ENCODE measurements at places on chromosomes 1 and 21.

DNA sequence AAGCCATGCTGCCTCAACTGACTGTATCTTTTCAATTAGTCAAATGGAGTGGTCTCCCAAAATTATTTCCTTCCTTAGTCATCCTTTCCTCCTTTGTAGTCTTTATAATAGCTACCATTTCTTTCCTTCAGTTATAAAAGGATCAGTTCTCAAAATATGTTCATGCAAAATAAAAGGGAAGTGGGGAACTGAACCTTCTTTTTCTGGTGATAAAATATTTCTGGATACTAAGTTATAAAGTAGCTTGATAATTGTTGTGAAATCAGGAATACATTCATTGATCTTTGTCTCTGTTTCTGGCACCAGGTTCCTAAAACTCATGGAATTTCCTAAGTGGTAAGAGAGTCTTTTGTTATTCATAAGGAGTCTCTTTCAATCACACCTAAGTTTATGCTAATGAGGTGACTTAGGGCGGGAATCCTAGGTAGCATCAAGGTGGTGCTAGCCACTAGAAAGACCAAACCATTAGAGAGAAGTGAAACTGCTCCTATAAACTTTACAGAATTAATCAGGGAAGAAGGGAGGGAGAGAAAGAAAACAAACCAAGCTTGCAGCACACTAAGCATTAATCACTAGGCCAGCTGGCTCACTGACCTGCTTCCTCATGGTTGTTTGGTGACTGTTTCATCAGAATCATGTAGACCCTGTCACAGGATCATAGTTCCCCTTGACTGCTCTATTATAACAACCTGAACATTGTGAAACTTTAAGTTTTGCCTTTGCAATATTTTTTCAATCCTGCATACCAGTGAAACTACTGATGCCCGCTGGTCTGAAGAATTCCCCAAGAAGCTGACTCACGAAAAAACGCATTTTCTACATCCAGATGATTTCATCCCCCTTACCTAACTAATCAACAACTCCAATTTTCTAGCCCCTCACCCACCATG lies 161.6 kb upstream of the PTBP2 start:
- DNase-seq: no peak

GRCh38 chr1:93844262-93845045 lies 34.6 kb downstream of the DNTTIP2 start:
- DNase-seq: no peak

DNA sequence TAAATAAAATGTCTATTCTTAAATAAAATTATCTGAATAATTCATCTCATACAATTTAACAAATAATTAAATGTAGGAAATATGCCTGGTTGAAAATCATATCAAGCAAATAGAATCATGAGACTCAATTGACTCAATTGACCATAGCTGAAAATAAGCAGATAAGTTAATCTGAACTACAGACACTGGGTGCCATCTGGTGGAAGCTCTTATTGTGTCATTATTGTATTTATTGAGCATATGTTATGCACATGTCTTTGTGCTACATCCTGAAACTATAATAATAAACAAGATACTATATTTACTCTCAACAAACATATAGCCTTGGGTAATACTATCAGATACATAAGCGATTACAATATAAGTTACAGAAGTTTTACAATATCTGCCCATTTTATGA lies 41.0 kb downstream of the BRINP3 start:
- no peak for DNase-seq

DNA sequence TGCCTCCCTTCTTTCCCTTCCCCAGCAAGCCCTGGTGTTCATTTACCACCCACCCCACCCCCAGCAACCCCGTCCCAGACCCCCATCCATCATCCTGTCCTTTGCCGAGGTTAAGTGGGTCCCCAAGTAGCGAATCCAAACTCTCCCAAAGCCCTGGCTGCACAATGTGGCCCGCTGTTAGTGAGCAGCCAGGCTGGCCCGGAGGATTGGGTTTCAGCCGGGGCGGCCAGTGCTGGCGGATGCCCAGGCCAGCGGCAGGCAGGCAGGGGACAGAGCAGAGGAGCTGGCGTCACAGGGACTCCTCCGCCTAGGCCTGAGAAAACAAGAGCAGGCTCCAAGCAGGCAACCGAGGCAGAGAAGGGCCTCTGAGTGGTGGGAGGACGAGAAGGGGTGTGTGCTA lies 61.4 kb downstream of the EPHB2 start:
- DNase-seq: no peak

GRCh38 chr1:3024019-3024418 lies 2.8 kb downstream of the ACTRT2 start:
- DNase-seq: no peak

DNA sequence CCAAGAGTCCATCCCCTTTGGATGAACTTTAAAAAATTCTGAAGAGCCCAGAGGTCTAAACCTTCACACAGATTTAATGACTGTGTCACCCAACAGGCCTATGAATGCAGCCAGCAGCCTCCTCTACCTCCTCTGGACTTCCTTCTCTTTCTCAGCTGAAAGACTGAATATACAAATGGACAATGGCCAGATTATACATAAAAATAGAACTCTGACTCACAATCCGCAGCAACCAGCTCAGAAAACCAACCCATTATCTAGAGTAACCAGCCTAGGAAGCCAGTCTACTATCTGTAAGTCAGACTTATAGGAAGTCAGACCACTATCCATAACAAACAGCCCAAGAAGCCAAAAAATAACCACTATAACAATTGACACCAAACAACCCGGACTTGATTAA lies 224.5 kb downstream of the ASTN1 start:
- DNase-seq: no peak

DNA sequence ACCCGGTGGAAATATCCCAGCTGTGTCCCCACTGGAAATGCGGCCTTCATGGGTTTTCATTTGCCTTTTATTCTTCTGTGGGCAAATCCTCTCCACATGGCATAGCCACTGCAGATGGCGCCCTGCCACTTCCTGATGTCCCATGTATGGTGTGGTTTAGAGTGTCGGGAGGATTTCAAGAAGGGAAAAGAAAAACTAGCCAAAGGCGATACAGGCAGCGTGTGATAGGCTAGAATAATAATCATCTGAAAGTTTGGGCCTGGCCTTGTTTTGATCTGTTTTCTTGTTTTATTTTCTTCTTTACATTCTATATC lies 123.6 kb downstream of the PEX14 start:
- DNase-seq: no peak

- DNase-seq: peak; percentile 9
These were observed 110.2 kb downstream of the MATN1 start for GRCh38 chr1:30613188-30613587.

DNA sequence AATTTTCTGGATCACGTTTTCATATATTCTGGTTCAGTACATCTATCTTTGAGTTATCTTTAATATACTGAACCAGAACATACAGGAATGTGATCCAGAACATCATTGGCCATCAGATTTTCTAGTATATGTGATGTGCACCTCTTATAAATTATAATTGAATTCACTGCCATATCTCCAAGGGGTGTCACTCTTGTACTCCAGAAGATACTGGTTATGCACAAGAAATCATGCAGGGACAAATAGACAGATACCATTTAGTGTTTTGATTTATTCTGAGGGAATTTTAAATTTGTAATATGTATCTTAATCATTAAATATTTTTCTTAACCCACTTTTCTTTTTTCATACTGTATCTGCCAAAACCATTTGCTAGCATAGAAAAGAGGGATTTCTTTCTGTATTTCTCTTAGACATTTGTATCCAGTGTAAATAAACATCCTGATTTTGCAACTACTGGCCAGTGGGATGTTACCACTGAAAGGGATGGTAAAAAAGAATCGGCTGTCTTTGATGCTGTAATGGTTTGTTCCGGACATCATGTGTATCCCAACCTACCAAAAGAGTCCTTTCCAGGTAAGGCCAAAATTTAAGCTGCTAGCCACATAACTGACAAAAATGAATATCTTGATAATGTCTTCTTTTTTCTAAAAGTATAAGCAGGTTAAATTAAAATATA lies 16.7 kb downstream of the FMO3 start:
- DNase-seq: no peak

DNA sequence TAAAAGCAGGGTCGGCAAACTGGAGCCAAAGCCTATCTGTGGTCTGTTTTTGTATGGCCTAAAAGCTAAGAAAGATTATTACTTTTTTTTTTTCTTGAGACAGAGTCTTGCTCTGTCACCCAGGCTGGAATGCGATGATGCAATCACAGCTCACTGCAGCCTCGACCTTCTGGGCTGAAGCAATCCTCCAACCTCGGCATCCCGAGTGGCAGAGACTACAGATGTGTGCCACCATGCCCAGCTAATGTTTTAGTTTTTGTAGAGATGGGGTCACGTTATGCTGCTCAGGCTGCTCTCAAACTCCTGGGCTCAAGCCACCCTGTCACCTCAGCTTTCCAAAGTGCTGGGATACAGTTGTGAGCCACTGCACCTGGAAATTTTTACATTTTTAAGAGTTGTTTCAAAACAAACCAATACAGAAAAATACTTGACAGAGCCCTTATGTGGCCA lies 6.5 kb upstream of the GLRX2 start:
- DNase-seq: no peak

- no peak for DNase-seq
These were observed 200.0 kb downstream of the SLC45A1 start for GRCh38 chr1:8517661-8518489.

GRCh38 chr1:48025076-48025475 lies 27.9 kb upstream of the TRABD2B start:
- DNase-seq: no peak

- no peak for DNase-seq
These were observed 28.0 kb upstream of the KAZN start for GRCh38 chr1:14570514-14570913.

DNA sequence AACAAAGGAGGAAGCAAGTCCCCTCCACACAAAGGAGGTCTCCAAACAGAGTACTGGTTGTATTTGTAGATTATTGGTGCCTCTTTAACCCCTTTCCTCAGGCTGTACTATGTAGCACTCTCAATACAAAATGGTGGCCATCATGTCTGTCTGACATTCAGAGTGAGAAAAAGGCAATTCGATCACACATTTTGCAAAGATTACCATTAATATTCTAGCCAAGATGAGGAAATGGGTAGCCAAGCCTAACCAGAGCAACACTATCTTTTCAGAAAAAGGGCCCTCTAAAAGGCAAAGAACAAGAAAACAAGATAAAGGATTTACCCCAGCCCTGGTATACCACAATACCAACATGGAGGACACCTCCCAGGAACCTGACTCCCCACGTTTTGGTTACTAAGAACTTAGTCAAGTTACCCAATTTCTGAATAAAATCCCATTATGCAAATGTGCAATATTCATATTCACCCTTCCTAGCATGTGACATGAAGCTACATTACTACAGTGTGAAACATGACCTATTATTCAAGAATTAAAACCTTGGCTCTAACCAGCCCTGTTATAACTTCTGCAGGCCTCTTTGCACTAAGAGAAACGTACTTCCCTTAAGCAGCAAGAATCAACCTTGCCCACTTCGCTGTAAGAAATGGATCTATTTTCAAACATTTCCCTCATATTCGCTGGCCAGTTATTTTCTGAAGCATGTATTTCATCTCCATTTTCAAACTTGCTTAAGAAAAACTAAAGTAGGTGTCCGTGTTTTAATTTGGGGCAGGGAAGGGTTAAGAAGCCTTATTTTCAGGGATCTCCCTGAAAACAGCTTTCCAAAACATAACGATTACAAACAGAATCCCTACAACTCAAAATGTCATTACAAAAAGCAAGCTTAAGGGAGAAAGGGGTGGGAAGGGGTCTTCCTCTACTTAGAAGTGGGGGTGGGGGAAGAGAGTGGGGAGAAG lies 2.1 kb downstream of the KDM5B start:
- peak; percentile 47 for DNase-seq

DNA sequence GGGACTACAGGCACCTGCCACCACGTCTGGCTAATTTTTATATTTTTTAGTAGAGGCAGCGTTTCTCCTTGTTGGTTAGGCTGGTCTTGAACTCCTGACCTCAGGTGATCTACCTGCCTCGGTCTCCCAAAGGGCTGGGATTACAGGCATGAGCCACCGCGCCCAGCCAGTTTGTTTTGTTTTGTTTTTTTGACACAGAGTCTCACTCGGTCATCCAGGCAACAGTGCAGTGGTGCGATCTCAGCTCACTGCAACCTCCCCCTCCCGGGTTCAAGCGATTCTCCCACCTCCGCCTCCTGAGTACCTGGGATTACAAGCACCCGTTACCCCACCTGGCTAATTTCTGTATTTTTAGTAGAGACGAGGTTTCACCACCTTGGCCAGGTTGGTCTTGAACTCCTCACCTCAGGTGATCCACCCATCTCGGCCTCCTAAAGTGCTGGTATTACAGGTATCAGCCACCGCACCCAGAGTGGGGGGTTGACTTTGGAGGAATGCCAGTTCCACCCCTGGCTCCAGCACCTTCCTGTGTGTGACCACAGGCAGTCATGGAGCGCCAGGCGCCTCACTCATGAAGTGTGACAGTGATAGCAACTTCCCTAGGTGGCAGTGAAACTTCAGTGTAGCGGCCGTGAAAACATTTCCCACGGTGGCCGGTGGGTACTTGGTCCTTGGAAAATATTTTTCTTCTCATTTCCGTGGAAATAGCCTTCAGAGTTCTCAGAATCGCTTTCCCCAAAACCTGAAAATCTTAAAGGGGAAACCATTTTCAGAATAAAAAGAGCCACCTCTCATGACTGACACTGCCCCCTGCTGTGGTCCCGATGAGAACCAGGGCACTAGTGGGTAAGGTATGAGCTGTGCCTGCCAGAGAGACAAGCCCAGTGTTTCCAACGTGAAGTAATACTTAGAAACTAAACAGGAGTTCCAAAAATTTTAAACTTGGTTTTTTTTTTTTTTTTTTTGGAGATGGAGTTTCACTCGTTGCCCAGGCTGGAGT lies 48.6 kb downstream of the WDR4 start:
- peak; percentile 74 for DNase-seq

GRCh38 chr1:173996995-173997394 lies 25.2 kb downstream of the RC3H1 start:
- no peak for DNase-seq

DNA sequence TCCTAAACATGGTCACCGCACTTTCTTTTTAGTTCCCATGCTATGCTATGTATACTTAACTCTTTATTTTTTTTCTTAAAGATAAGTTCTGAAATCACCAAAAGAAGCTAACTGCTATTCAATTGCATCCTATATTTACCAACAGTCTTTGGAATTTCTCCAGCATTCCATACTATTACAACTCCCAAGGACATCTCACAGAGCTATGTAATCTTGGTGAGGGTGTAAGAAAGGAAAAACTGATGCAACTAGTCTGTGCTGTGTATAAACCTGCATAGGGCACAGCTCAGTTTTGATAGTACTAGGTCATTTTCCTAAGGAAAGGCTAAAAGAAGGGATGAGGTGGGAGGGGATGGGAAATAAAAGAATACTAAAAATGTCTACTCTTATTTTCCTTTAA lies 78.0 kb downstream of the PTPN14 start:
- no peak for DNase-seq

DNA sequence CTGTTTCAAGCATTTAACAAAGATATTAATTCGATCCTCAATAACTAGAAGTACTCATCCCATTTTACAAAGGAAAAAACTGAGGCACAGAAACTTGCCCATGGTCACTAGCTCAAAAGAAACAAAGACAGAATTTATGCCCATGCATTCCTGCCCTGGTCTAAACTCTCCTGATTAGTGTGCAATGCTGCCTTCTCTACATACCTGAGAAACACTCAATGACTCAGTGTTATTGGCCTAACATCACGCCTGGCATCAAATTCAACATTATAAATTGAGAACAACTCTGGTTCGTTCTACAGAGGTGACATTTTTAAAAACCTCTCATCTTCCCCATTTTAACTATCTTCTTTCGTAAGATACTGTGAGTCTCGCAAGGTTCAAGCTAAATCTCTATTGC lies 5.2 kb downstream of the APP start:
- DNase-seq: no peak
